ENCODE measurements at places on chromosomes 6 and 20.

GRCh38 chr20:10769700-10770099, 95.9 kb upstream of the JAG1 start:
- no peak for DNase-seq

DNA sequence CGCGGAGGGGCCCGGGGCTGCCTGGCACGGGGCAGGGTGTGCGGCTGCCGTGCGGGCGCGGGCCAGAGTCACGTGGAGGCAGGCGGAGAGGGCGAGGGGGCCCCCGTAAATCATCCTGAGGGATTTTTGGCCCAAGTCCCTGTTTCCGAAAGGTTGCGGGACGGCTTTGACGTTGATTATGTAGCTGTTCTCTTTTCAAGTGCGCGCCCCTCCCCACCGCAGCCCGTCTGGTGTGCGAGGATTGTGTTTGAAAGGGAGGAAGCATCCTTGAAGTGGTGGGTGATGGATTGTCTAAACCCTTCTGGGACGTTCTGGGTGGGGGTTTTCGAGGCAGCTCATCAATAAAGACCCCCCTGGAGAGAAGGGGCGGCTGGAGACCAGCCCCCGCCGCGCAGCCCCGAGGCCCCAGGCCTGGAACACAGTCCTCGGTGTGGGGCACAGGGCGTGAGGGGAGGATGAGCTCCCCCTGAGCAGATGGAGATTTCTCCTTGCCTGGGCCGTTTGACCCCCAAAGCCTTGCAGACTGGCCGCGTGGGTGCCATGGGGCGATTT, 7.0 kb upstream of the FOXF2 start:
- no peak for DNase-seq

GRCh38 chr6:13163161-13163944, 165.0 kb downstream of the TBC1D7 start:
- no peak for DNase-seq

DNA sequence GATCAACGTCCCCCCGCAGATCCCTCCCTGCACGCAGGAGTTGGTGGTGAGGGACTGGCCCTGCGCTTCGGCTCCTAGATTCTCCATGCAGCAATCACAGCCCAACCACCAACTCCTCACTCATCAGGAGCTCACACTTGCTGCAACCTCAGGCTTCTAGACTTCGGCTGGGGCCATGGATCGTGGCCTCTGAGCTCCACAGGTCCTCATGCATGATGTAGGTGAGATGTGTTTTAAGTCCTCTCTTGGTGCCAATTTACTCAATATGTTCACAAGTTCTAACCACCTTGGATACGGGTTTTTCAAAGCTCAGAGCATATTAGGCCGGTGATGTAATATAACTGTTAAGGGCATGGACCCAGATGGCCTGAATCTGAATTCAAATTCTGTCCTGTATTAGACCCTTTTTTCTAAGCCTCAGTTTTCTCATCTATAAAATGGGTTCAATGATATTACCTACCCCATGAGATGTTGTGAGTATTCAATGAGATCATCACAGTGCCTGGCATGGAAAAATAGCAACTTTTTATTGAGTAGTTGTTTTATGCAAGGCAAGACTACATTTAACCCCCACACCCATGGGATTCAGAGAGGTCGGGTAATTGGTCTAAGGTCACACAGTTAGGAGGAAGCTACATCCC, 31.0 kb downstream of the SUN5 start:
- DNase-seq: no peak

DNA sequence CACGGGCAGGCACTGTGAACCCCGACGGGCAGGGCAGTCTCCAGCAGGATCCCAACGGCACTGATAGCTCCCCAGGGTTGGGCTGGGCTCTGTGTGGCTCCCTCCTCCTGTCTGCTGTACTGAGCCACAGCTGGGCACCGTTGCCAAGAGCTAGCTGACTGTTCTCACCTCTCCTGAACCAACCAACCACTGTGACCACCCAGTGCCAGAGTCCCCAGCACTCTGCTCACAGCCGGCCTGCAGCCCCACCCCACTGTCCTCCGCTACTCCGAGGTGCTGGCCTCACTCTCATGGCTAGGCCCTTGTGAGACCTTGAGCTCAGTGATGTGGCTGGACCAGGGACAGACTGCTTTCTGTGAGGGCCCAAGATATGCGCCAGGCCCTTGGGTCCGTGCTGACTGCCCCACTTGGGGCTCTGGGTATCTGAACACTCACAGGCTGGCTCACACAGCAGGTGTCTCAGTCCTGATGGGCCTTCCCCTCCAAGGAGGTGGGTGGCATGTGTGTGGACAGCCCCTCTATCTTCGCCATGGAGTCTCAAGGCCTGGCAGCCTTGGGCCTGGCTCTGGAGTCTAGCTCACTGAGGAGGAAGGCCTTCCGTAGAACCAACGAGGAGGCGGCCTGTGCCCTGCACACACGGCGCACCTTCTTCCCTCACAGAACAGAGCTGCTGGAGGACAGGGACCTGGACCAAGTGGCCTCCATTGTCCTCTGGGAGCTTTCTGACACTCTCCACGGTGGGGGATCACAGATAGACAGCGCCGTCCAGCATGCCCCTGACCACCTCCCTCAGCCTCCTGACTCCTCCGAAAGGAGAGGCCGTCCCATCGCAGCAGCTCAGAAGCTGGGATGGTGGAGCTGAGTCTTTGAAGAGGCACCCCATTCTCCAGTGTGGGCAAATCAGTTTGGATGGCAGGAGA, 53.5 kb downstream of the TCP11 start:
- DNase-seq: no peak

GRCh38 chr6:28443112-28443773, at the start of gene ZSCAN23:
Gene ZSCAN23 (minus strand): TSS chr6:28443491. CDS start chr6:28436266, 7,225 bp downstream.
- DNase-seq: peak; percentile 91

- no peak for DNase-seq
Observed at GRCh38 chr20:54550776-54551396, 75.5 kb downstream of the DOK5 start.

GRCh38 chr20:33822991-33823390, 11.8 kb downstream of the CHMP4B start:
- DNase-seq: no peak

DNA sequence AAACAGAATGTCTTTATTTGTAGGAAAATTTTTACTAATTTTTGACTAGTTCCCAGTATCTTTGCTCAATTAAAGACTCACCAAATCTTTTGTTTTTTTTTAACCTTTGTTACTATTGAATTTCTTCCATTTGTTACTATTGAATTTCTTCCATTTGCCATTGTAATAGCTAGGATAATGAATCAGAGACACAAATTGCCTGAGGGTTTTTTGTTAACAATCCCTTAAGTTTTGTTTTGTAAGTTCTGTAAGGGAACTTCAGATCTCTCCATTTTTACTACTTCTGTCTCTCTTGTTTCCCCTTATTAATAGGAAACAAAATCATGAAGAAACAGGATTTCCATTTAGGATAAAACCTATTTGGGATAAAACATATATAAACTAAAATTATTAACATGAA, 104.3 kb downstream of the MAP3K4 start:
- DNase-seq: no peak

GRCh38 chr6:170358496-170358895, 51.9 kb downstream of the FAM120B start:
- no peak for DNase-seq

GRCh38 chr6:36967301-36967700, 12.8 kb downstream of the PI16 start:
- no peak for DNase-seq

- no peak for DNase-seq
Observed at GRCh38 chr20:4091490-4092479, 76.4 kb upstream of the RNF24 start.

DNA sequence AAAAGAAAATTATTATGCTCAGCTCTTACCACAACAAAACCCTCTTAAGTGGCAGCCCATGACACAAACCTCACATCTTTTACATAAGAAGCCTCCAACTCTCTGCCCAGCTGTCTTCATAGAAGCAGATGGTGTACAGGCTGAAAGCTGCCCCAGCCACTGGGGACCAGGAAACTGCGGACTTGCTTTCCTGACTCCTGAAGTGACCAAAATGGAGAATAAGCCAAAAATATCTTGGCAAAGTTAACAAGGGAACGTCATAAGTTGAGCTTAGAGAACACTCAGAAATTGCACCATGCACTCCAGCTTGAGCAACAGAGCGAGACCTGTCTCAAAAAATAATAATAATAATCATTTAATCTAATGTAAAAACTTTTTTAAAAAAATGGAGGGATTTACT, 160.3 kb upstream of the CDYL start:
- no peak for DNase-seq

GRCh38 chr20:62533591-62534495, 58.0 kb upstream of the GATA5 start:
- no peak for DNase-seq
